Hematopoietic multipotent progenitor cell (in vitro differentiated cells): ENCODE measurements at places on chromosomes 7 and 10.

GRCh38 chr10:88278912-88279311, 304.2 kb downstream of the RNLS start:
- DNase-seq, result no peak

DNA sequence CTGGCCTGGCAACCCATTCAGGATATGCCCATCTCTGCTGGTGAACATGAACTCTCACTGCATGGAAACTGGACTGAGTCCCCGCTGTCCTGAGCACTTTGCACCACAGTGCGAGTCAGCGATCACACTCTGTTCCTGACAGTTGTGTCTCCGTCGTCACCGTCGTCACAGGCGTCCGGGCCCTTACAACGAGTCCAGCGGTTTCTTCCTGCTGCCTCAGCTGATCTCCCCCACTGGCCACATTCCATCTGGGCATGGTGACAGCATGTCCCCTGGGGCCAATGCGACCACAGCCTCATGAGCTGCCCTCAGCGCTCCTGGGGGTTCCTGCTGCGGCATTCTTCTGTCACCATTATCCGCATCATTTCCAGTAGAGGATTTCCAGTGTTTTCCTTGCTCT, 76.8 kb upstream of the KLF6 start:
- DNase-seq, result no peak

GRCh38 chr7:102431617-102432298, 1.6 kb upstream of the ORAI2 start:
- DNase-seq, result peak; percentile 51

DNA sequence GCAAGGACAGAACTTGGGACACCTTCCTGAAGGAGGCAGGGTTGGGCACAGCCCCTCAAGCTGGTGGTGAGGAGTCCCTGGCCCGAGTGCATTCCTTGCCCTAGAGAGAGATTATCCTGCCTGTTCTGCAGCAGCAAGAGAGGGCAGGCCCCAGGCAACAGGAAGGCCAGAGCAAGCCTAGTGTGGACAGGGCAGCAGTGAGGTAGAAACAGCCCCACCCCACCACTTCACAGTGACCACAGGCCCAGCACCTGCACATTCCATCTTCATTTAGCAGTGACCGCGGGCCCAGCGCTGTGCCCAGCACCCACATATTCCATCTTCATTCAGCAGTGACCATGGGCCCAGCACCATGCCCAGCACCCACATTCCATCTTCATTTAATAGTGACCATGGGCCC, 16.4 kb upstream of the TMEM72 start:
- DNase-seq, result no peak

DNA sequence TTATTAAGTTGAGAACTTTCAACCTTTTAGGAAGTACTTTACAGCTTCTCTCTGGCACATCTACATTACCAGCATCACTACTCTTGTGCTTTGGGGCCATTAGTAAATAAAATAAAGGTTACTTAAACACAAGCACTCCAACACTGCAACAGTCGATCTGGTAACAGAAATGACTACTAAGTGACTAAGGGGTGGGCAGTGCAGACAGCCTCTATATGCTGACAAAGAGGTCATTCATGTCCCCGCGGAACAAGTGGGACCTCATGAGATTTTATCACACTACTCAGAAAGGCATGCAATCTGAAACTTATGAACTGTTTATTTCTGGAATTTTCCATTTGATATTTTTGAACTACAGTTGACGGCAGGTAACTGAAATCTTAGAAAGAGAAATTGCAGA, 111.3 kb upstream of the DNAJB12 start:
- DNase-seq, result no peak

DNA sequence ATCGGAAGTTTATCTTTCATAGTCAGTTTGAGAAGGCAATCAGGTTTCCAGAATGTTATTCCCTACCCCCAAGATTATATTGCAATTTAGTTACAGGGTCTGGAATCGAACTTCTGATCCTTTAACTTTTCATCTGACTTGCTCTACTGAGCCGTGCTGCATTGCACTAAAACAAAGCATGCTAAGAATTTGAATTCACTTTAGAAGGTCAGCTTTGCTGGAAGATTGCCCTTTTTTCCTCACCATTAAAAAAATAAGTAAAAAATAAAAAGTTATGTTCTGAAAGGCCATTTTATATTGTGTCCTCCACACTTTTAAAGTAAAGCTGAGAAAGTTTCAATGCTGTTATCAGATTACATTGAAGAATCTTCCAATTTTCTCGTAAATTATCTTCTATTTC, 388.8 kb upstream of the PHF14 start:
- DNase-seq, result no peak

- DNase-seq, result no peak
Observed at GRCh38 chr7:82595176-82595575, 151.6 kb upstream of the CACNA2D1 start.

DNA sequence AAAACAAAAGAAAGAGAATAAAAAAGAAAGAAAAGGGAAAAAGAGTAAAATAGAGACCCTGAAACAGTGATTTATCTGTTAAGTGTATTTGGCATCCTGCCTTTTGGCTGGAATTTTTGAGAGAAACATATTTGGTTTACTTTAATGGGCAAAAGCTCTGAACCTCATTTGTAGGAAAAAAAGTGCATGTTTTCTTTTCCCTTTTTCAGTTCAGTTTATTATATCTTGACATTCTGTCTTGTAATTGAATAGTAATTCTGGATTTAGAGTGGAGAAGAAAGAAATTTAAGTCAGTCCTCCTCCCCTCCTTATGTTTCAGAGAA, 69.5 kb downstream of the ARID5B start:
- DNase-seq, result no peak

GRCh38 chr7:14504134-14504533, 398.4 kb downstream of the DGKB start:
- no peak for DNase-seq

- DNase-seq, result peak; percentile 95
Observed at GRCh38 chr10:73358331-73359279, at the start of gene CFAP70. Gene CFAP70 (minus strand): TSS chr10:73358864. CDS start chr10:73354796, 4,068 bp downstream.

GRCh38 chr10:73039635-73040034, 57.0 kb downstream of the P4HA1 start:
- no peak for DNase-seq

GRCh38 chr7:127648986-127649385, 3.0 kb upstream of the SND1 start:
- DNase-seq, result no peak

DNA sequence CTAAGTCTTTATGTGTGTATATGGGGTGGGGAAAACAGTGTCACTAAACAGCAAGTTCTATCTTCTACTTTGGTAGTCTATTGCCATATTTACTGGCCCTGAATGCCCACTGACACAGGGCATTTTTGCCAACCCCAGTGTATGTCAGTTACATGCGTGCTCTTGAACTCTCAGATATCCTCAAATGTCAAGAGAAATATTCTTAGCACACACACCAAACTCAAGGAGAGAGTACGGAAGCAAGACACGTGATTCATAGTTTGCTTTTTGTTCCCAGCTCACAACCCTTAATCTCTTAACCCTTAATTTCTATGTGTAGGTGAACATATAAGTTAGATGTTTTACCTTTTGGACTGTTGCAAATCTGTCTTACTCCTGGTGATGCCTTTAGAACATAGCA, 39.3 kb downstream of the EPC1 start:
- DNase-seq, result no peak

DNA sequence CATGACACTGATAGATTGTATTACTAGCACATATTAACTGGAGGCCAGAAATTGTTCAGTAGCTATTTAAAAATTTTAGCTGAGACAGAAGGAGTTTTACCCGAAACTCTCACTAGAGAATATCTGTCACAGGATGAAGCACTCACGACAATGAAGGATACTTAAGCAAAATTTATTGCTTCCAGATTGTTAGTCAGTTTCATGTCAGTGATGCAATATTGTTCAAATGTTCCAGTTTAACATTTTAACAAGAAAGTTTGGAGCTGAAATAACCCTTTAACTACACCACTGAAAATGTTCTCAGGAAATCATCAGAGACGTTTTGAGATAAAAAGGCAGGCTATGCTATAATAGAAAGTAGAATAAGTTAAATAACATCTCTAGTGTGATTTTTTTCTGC, 15.0 kb upstream of the CADPS2 start:
- no peak for DNase-seq

- no peak for DNase-seq
Observed at GRCh38 chr10:48885376-48885775, 54.3 kb downstream of the LRRC18 start.

- DNase-seq, result no peak
Observed at GRCh38 chr10:57338823-57339558, 928.7 kb downstream of the IPMK start.

DNA sequence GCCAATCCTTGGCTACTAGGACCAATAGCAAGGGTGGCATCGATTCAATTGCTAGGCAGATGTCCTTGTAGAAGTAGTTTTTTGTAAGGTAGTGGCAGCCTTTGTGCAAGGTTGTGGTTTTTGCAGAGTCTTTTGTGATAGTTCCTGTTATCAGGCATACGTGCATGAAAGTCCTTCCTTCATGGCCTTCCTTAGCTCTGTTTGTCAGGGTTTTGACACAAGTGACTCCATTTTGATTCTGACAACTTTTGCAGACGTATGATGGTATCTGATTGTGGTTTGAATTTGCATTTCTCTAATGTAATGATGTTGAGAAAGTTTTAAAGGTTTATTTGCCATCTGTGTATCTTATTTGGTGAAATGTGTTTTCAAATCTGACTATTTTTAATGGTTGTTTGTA, 71.8 kb upstream of the SYPL1 start:
- DNase-seq, result no peak

GRCh38 chr10:21525367-21526187, at the start of gene SKIDA1:
Gene SKIDA1 (minus strand): TSS chr10:21525682. CDS start chr10:21517822, 7,860 bp downstream.
- DNase-seq, result peak; percentile 86

- no peak for DNase-seq
Observed at GRCh38 chr7:76121044-76121443, 73.1 kb downstream of the MDH2 start.

DNA sequence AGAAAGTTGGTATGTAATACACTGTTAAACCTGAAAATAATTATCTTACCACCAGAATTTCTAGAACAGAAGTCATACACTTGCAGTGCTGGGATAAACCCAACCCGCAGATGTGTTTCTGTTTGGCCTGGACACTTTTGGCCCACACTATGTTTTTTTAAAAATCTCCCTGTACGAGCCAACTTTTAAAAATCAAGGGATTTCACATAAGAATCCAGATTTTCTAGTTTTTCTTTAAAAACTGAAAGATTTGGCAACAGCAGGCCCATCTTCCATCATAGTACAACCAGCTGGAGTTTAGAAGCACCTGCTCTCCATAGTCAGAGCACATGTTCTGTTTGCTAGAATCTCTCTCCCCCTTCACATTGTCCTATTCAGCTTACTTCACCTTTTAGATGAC, 74.0 kb downstream of the TLL2 start:
- no peak for DNase-seq

DNA sequence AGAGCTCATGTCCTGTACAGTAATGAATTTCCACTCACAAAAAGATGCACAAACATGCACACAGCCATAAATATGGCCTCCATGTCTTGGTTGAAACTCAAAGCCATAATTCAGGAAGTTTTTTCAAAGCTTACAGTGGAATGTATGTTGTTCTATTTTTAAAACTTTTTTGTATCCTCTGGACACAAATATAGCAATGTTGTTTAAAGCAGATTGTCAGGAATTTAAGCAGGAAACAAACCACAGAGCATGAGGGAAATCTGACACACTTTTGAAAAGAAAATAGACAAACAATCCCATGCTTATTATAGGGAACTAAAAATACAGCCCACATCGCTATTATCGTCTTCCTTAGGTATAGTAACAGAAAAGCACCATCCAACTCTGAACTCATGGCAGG, 21.5 kb downstream of the LRRN3 start:
- no peak for DNase-seq

- DNase-seq, result no peak
Observed at GRCh38 chr7:98163704-98164494, 47.3 kb upstream of the BHLHA15 start.

GRCh38 chr7:23356726-23357125, 57.6 kb downstream of the MALSU1 start:
- DNase-seq, result no peak

GRCh38 chr10:114274616-114275453, 35.8 kb downstream of the VWA2 start:
- DNase-seq, result no peak

DNA sequence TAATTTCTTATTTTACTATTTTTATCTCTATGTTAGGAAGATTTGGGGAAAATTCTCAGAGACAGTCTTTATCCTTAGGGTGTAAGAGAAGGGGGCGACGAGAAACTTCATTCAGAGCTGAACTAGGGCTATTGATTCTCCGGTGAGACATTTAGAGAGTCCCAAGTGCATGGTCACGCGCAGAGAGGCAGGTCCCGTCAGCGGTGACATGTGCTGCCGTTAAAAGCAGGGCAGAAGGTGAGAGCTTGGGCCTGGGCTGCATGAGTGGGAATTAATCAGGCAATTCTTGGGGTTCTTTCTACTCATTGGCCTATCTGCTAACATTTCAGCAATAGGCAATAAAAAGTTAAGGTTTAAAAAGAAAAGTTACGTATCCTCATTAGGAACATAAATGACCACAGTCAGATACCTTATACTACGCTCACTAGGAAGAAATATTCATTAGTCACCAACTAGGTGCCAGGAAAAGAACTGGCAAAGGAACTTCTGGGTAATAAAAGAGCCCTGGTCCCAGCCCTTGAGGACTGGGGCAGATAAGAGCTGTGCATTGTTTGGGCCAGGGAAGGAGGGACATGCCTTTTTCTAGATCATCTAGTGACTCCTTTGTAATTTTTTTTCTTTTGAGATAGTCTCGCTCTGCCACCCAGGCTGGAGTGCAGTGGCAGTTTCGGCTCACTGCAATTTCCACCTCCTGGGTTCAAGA, 21.2 kb downstream of the PRKCQ start:
- no peak for DNase-seq

GRCh38 chr10:98088186-98088971, 46.1 kb upstream of the R3HCC1L start:
- DNase-seq, result no peak

DNA sequence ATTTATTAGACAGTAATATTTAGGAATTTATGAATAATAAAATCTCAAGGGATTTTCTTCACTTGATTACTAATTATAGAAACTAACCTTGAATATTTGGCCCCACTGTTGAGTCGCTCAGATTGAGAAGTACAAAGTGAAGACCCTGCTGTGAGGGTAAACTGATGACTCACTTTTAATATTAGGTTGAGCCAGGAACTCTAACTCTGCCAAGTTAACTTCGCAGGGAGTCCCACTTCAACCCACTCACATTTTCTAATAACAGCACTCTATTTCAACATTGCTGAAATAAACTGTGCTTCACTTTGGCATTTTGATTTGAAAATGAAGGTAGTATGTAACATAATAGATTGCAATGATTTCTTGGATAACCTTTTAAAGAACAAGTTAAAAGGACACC, 200.7 kb downstream of the POLR1F start:
- DNase-seq, result no peak

DNA sequence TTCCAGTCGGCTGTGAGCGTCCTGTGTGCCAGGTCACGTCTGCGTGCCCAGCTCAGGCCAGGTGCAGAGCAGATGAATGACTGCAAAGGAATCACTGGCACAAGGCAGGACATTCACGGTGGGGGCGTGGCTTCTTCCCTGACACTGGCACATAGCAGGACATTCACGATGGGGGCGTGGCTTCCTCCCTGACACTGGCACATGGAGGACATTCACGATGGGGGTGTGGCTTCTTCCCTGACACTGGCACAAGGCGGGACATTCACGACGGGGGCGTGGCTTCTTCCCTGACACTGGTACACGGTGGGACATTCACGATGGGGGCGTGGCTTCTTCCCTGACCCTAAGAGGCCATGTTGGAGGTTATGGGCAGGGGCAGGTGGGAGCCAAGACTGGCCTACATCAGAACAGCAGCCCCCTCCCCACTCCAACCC, 64.3 kb downstream of the MYL10 start:
- no peak for DNase-seq
